ENCODE measurements at places on chromosomes 6 and 20. TPM values are rescaled to one million over a fixed set of nuclear protein-coding genes. Genes with fewer than 3 reads are reported as not detected.

BMP5 gene
- total RNA-seq, result 0.16 TPM

HLA-DRA gene
- total RNA-seq, result 0.17 TPM

MYLK2 gene
- total RNA-seq, result under 0.01 TPM

CLPSL1 gene
- total RNA-seq, result not detected

BTN2A1 gene
- total RNA-seq, result 8.7 TPM

HSP90AB1 gene
- 289 TPM for total RNA-seq

CGA gene
- 0.16 TPM for total RNA-seq
